ENCODE measurements at places on chromosomes 5 and 9.
A peak's percentile ranks its signal among the peaks of the same experiment; 100 is the strongest.

GRCh38 chr5:137705106-137705505 is 30.8 kb downstream of the KLHL3 start:
- DNase-seq: no peak

- peak; percentile 61 for DNase-seq
These were observed 190.1 kb upstream of the ZNF608 start for GRCh38 chr5:124936626-124936933.

DNA sequence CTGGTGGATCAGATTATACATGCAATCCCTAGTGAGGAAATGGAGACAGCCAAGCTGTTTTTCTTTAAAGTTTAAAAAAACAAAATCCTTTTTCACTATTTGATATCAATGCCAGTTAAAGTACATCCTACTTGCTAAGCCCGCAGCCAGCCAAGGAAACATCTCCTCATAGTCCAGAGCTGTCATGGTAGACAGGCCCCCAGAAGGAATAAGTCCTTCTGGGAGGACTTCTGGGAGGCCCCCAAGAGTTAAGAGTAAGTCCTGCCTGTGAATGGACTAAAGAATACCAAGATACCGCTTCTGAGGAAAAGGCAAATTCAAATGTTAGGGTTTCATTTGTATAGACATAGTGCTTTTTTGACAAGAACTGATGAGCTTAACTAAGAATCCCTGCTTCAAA is 38.3 kb downstream of the MOCS2 start:
- no peak for DNase-seq

DNA sequence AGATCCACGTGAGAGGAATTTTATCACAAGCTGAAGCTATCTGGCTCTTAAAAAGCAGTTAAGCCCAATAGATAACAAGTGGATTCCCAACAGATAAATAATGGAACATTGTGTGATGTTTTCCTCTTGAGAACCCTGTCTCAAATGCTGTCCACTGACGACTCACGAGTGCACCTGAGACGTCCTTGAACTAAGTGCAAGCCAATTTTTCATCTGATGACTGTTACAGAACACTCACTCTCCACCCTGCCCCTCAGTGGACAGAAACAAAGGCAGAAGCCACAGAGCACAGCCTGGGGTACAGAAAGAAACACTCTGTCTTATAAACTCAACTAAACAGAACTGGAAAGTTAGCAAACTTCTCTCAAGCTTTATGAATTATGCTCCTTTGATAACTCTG is 199.5 kb downstream of the KCNN2 start:
- DNase-seq: no peak

Data from GM12878 (cell line).